ENCODE measurements at places on chromosomes 4 and X.

- DNase-seq = no peak
Observed at GRCh38 chr4:12137575-12137974, 708.9 kb upstream of the HS3ST1 start.

- DNase-seq = no peak
Observed at GRCh38 chrX:149313871-149314371, 191.2 kb downstream of the IDS start.

- DNase-seq = peak; percentile 36
Observed at GRCh38 chrX:48956728-48957414, 536 bp downstream of the OTUD5 start.

DNA sequence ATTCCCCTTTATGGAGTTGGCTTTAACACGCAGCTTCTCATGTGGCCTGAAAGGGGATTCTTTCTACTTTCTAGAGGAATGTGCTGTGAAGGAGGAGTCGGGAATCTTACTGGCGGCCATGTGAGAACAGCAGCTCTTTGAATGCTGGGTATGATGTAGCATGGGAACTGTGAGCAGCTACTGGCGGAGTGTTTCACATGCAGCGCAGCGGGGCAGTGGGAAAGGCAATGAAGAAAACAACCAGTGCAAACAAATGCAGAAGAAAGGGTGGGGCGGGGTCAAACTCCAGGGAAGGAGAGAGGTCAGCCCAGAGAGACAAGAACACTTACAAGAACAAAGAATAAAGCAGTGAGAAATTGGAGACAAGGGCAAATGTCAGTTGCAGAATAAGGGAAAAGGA lies 363.8 kb upstream of the FTHL17 start:
- no peak for DNase-seq

DNA sequence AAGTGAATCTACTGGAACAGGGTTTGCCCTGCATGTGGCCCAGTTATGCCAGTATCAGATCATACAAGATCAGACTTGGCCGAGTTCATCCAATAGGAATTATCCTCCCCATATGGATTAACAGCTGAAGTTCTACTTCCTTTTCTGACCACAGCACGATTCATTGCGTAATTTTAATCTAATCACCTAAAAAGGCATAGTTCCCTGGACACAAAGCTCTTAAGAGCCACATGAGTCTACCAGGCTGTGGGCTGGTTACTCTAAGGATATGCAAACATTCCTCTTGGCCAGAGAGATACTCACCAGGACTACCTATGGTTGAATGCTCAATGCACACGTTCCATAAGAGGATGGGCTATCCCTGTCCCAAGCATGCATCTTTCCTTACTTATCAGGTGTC lies 46.9 kb downstream of the CHST7 start:
- no peak for DNase-seq

GRCh38 chr4:60652933-60653332 lies 547.2 kb upstream of the ADGRL3 start:
- no peak for DNase-seq

DNA sequence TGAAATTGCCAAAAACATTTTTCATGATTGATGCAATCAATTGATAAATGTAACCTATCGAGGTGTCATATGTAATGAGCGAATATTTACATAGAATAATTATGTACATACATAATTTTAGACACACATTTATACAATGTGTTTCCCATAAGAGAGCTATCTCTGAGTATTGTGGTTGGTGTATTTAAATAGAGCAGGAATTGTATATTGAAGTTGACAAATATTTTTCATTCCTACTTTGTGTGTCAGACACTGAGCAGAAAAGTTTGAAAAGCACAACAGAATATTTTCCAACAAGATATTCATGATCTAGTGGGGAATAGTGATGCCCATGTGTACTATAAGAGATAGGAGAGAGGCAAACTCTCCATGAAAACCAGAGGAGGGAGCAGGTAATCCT lies 295.2 kb downstream of the ANKRD50 start:
- no peak for DNase-seq

GRCh38 chrX:276581-277201 lies 4.5 kb upstream of the PLCXD1 start:
- DNase-seq = no peak

GRCh38 chrX:70973221-70973620 lies 42.3 kb upstream of the SLC7A3 start:
- no peak for DNase-seq

GRCh38 chrX:45527834-45528233 lies 327.2 kb upstream of the DIPK2B start:
- no peak for DNase-seq

GRCh38 chrX:107675823-107676555 lies 47.7 kb downstream of the PRPS1 start:
- DNase-seq = no peak

DNA sequence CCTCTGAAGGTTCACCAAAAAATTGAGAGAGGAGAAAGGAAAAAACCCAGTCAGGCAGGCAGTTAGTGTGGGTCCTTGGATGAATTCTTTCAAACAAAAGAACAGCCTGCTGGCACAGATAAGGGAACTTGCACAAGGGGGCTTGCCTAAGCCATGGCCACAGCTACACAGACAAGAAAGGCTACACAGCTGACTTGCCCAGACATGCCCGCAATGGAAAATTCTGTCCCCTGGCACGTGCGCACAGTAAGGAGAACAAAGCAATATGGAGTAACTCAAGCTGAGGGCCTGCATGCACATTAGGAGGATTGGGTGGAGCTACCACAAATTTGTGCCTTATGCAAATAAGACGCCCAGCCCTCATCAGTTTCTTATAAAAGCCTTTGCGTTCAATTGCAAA lies 512.5 kb upstream of the HTR2C start:
- DNase-seq = no peak

GRCh38 chr4:25310066-25310802 lies 2.3 kb upstream of the ZCCHC4 start:
- DNase-seq = no peak

- DNase-seq = no peak
Observed at GRCh38 chr4:55753856-55754255, 65.7 kb upstream of the EXOC1L start.

DNA sequence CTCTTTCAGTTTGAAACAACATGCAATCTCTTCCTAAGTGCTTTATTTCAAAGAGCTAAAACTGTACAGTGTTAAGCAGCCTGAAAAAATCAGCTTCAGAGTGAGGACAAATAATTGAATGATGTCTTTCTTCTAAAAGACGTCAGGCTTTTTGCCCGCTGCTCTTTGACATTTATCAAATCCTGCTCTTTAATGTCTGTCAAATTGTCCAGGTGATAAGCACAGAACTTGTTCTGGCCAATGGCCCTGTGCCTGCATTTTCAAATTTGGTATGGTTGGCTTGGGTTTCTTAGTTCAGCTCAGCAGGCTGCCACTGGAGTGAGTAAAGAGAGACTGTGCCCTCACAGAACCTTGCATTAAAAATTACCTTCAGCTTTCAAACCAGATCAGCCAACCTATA lies 712.9 kb upstream of the LCORL start:
- DNase-seq = no peak

DNA sequence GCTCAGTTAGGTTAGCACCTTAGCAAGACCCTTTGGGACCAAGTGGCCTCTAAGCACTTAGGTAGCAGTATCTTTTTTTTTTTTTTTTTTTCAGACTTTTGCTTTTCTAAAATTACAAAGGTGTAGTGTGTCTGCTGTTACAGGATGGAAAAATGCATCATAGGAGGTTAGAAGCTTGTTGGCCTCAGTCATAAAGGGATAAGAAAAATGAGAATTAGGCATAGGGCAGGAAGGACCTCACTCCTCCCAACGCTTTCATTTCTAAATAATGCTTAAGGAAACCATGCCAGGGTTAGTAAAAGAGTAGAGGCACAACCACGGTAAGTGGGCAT lies 148.4 kb upstream of the PLAC1 start:
- no peak for DNase-seq

- DNase-seq = no peak
Observed at GRCh38 chr4:163071308-163071707, 95.4 kb downstream of the NAF1 start.

- DNase-seq = no peak
Observed at GRCh38 chrX:108159028-108159670, 67.6 kb downstream of the ATG4A start.

- DNase-seq = no peak
Observed at GRCh38 chr4:123083646-123084045, 161.2 kb upstream of the NUDT6 start.

GRCh38 chr4:78297116-78297800 lies 240.1 kb downstream of the FRAS1 start:
- no peak for DNase-seq

- no peak for DNase-seq
Observed at GRCh38 chr4:165844161-165844560, 28.9 kb upstream of the TLL1 start.

- no peak for DNase-seq
Observed at GRCh38 chr4:80454040-80454439, 118.5 kb downstream of the CFAP299 start.

- no peak for DNase-seq
Observed at GRCh38 chr4:1795299-1796195, 2.5 kb downstream of the FGFR3 start.

DNA sequence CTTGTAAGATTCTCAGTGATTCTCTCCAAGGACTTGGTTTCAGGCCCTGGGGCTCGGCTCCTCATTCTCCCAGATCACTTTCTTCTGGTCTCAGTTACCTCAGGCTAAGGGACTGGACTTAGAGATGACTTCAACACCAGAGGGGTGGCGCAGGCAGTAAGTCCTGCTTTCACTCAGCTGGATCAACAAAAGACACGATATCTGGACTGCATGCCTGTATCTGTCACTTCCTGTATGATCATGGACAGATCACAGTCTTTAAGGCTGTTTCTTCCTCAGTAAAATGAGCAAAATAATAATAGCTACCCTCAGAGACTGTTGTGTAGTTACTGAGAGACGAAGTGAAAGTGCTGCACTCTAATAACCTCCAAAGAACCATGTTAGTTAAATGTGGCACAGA lies 19.5 kb upstream of the CXCR3 start:
- no peak for DNase-seq

- no peak for DNase-seq
Observed at GRCh38 chrX:132413459-132413858, 75.4 kb downstream of the MBNL3 start.

DNA sequence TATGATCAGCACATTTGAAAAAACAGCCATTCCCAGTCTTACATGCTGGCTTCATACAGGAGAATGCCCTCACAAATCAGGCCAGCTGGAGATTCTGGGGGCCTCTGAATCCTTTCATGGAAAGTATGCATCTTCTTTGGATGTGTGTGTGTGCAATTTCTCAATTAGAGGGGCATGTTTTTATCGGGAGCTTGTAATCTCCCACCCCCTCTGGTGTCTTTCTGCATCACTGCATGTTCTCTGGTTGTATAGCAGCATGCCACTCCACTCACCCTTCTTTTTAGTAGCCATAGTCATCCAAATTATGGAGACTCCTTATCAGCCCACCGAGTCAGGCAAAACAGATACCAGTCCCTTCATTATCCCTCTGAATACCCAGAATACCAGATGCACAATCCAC lies 282.2 kb upstream of the SLIT2 start:
- no peak for DNase-seq

- DNase-seq = no peak
Observed at GRCh38 chr4:188396037-188396436, 256.8 kb downstream of the TRIML1 start.

- DNase-seq = no peak
Observed at GRCh38 chr4:153122855-153123254, 81.4 kb upstream of the TRIM2 start.

DNA sequence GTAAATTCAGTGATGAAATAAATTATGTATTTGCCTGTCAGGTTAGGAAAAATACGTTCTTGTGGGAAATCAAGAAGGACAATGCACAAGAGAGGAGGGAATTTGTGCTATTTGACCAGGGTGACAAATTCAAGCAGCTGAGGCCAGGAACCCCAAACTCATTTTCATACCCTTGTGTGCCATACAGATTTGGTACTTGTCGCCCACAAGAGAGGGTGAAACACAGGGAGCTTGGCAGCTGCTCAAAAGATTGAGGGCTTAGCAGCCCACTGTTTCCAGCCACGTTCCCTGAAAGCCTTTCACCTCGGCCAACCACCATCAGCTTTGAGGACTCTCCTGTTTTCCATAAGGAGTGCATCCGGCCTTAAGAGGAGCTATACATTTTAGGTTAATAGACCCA lies 111.2 kb downstream of the COL25A1 start:
- no peak for DNase-seq

DNA sequence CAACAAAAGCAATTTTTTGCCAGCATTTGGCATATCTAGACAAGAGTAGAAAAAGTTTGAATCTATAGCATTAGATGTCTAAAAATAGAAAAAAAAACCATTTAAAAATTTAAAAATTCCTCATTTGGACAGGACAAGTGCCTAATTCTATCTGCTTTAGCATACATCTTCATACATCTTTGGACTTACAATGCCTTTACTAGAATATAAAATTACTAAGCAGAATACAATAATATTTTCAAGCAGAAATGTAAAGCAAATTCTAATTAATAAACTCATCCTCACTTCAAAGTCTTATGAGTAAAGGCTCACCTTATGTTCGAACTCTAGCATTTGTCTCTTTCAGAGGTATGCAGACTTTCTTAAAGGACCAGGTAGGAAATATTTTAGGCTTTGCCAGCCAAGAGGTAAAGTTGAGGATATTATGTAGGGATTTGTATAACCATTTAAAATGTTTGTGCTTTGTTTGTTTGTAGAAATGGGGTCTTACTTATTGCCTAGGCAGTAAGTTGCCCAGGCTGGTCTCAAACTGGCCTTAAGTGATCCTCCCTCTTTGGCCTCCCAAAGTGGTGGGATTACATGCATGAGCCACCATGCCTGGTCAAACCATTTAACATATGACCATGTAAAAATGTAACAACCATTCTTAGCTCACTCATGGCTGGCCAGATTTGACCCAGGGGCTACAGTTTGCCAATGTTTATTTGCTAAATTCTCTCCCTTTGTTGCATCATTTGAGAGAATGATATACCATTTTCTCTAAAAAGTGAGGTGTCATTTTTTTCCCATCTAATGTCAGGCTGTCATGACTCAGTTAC lies 29.1 kb downstream of the UGDH start:
- DNase-seq = no peak

DNA sequence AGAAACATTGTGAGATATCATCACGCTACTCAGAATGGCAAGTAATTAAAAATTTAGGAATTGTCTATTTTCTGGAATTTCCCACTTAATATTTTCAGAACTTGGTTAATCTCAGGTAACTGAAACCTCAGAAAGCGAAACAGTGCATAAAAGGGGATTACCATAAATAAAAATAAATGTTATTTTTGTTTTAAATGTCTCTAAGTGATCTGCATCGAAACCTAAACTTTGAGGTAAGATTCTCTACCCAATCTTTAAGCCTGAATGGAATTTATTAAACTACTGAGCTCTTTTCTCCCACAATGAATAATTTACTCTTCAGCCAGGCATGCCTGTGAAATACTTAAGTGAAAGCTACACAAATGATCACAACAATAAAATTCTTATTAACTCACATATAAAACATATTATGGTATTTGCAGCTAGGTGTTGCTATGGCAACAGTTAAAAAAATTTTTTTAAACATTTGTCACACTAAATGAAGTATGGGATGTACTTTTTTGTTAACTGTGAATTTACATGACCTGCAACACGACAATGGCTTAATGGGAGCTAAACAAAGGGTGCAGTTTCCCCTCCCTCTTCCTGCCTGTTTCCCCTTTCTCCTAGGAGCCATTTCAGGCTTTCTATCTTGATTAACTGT lies 220.2 kb upstream of the PRPS2 start:
- DNase-seq = no peak

GRCh38 chr4:15104825-15105224 lies 102.5 kb downstream of the CPEB2 start:
- DNase-seq = no peak

- no peak for DNase-seq
Observed at GRCh38 chr4:45518832-45519231, 605.0 kb downstream of the GABRG1 start.

All from stimulated activated CD4-positive, alpha-beta T cell treated with anti-CD3 and anti-CD28 coated beads, TNF-alpha, amount 100 ng/mL, for 4 hours (primary cell).